GM13977 (cell line): ENCODE measurements at places on chromosomes 6 and 20.

DNA sequence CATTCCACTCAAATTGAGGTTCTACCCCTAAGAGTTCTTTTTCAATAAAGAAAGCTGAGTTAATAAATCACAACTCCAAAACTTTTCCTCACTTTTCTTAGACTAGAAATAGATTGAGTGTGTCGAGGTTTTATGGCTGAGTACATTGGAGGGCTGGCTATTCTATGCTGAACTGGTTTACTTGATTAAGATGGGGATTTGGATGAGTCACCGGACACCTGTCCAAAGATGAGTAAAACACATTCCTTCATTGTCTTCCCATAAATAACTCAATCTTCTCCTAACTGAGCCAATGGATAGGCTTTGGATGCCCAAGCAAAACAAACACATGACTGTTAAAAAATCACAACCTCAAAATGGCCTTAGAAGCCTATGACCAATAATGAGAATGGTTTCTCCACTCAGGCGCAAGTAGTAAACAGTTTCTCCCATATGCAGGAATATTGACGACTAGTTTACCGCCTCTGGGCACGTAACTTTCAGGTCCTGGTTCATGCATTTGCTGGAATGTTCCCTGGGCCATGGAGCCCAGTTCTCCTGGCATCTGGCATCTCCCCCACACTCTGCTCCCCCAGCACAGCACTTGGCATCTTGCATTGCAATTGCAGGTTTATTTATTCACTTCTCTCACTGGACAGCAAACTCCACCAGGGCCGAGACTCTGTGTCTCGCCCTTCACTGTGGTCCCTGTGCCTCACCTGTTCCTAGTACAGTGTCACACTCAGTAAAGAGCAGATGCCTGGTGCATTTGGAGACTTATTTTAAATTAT, 43.9 kb downstream of the BCAS1 start:
- no peak for DNase-seq

- no peak for DNase-seq
Measured at GRCh38 chr20:36231331-36231730, 4.9 kb upstream of the AAR2 start.

- DNase-seq = no peak
Measured at GRCh38 chr6:33547499-33547898, 32.6 kb downstream of the BAK1 start.

DNA sequence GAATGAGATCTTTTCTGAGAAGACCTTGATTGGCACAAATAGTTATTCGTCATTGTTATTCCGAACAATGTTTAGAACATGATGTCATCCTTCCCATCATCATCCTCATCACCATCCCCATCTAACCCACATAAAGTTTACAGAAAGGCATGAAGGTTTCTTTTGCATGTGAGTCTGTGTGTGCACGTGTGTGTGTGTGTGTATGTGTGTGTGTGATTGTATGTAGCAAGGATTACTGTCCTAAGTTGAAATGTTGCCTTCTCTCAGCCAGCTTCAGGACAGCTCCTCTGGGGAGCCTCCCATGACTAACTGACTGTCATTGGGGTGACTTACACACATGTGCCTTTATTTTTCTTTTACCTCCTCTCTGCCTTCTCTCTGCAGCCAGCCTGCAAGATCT, 113.5 kb downstream of the SLC22A3 start:
- no peak for DNase-seq

- DNase-seq = no peak
Measured at GRCh38 chr6:81892891-81893290, 140.4 kb upstream of the TENT5A start.

DNA sequence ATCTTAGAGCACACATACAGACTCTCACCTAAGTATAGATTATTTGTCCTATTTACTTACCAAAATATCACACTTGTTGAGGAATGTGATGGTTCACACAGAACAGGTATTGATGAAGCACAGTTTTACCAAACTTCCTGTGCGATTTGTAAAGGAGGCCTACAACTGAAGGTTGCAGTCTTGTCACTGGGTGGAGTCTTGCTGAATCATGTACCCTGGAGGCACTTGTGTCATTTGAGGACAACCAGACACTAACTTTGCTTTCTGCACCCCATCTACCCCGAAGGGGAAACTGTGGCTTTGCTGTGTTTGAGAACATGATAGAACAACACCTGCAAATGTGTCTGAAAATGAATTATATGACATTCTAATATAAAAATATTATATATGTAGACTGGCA, 32.4 kb upstream of the HINT3 start:
- no peak for DNase-seq

DNA sequence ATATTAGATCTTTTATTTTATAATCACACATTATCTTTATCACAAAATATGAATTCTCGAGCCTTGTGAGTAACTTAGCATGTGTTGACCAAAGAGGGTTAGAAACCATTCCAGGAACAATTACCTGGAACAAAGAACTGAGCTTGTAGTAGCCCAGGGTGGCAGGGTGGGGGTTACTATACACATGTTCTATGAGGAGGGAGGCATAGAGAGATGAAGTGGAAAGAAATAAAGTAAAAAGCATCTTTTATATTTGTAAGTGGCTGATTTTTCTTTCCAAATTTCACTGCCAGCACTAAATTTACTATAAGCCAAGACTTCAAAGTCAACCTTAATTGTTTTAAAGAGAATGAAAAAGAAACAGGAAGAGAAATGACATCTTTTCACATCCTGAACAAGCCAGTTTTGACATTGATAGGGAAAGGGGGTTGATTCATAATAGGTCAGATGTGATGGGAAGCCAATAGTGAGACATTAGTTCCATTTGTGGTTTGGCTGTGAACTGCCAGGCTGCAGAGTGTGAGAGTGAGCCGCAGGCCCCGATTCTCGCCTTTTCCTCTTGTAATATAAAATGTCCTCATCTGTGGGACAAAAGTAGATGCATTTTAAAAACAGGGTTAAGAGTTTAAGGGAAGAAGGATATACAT, 52.7 kb upstream of the MYB start:
- peak; percentile 43 for DNase-seq

DNA sequence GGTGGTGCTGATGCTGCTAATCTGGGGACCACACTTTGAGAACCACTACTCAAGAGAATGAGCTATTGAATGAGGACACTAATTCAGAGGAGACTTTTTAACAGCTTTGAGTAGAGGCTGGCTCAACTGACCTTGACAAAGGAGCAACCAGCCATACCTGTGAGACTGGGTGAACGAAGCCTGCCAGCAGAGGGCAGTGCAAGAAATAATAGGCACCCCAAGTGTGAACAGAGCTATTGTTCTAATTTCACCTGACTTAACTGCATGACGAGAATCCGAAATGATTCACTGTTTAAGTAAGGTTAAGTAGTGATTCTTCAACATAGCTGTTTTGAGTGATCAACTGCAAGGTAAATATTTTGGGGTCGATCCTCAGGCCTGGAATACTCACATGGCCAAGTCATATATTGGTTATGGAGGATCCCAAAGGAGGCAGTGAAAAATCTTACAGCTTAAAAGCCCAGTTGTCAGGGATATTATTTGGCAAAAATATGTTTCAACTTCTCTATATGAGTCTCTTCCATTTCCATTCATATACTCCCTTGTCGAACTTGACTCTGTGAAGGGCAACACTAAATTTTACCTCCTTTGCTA, 550.5 kb upstream of the MARCKS start:
- peak; percentile 12 for DNase-seq

- peak; percentile 59 for DNase-seq
Measured at GRCh38 chr6:13273931-13274706, 54.2 kb downstream of the TBC1D7 start.

DNA sequence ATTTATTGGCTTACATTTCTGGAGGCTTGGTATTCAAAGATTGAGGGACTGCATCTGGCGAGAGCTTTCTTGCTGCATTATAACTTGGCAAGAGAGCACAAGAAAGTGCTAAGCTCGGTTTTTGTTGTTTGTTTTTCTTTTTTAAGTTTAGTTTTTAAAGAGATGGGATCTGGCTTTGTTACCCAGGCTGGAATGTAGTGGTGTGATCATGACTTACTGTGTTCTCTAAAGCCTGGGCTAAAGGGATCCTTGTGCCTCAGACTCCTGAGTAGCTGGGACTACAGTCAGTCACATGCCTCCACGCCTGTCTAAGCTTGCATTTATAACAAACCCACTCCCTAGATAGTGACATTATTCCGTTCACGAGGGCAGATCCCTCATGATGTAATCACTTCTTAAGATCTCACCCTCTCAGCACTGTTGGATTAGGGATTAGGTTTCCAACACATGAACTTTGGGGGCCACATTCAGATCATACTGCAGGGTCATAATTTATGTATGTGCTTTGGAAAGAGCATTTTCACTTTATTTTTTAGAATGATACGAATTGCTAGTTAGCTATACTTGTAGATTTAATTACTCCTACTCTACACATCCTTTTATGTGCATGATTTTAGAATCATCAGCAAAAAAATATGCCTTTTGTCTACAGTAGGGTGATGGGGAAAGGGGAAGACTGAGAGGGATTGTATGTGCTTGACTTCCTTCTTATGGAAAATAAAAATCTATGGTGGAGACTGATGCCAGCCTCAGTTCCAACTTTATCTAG, 167.8 kb downstream of the JARID2 start:
- DNase-seq = no peak

- no peak for DNase-seq
Measured at GRCh38 chr6:162613310-162613709, 114.3 kb downstream of the PRKN start.

- no peak for DNase-seq
Measured at GRCh38 chr20:15332711-15333160, 995.3 kb upstream of the FLRT3 start.

DNA sequence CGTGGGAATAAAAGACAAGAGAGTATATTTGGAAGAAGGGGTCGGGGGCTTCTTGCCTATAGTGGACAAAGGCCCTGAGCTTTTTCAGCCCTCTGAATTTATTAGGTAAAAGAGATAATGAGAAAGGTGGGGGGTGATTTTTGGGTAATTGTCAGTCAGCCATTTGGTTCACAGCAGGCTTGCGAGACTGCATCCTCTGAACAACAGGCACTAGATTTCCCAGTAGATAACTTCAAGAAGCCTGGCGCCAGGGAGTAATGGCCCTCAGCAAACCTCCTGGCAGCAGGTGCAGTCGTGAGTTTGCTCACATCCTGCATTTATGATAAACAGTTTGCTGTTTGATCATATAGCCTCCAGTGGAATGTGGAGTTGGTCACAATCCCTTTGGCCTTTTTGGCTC, 609.0 kb downstream of the DHX35 start:
- DNase-seq = no peak

GRCh38 chr6:40695750-40696415, 108.7 kb upstream of the LRFN2 start:
- no peak for DNase-seq

- DNase-seq = no peak
Measured at GRCh38 chr6:133854364-133855275, 34.3 kb upstream of the TCF21 start.

DNA sequence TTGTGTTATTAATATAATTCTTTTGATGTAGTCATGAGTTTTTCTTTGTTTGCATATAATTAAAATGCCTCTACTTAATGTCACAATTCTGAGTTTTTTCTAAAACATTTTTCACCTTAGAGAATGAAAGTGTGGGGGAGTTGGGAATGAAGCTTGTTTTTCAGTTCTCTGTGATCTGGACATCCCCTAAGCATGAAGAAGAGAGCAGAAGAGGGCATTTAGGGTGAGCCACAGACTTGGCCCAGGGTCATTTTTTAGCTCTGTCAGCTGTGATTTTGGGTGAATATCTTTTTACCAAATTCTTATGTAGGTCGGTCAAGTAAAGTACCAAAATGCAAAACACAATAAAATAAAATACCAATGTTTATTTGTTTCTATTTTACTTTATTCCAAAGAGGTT, 3.9 kb downstream of the OTOR start:
- DNase-seq = no peak

DNA sequence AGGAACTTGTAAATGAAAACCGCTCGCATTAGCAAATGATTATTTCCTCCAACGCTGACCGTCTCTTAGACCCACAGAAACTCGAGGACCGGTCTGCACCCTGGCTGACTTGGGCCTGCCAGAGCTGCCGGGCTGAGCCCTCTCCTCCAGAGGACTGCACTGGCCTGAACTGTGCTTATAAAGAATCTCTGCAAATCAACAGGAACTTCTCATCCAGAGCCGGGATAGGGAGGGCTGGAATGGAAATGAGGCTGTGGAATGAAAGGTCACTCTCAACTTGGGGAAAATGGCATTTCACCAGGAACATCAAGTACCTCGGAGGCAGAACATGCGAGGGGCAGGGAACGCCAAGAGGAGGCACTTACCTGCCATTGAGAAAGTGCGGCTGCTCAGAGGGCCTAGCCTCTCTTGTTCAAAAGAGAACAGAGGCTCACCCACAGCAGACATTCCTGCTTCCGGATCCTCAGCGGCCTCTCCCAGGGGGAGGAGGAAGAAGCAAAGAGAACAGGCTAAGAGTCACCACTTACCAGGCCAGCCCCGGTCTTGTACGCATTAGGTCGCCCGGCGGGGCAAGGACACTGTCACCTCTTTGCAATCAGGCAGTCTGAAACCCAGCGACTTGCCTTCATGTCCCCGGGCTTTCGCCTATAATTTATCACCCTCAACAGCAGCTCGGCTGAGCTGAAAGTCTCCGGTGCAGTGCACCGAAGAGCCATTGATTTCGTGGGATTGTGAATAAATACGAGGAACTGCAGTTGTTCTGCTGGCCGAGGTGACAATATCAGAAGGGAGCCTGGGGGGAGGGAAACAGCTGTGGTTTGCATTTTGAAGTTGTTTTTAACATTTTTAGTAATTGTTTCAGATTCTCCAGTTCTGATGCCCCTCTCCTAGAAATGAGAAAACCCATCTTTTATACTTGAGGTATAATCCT, 37.6 kb downstream of the ZMYND8 start:
- DNase-seq = no peak

- no peak for DNase-seq
Measured at GRCh38 chr6:148521586-148521985, 178.9 kb downstream of the SASH1 start.

DNA sequence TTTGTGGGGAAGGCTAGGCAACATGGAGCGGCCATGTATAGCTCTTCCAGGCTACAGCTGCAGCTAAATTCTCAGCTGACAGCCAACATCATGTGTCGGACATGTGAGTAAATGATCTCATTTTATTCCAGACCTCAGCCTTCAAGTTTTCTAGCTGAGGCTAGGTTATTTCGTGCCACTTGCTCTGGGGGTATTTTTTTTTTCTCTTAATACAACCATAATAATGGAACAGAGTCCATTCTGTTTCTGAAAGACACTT, 573.5 kb downstream of the CD109 start:
- DNase-seq = no peak
